Right ventricle myocardium inferior (tissue), 1 donor: ENCODE measurements at places on chromosomes 11 and 22.

DNA sequence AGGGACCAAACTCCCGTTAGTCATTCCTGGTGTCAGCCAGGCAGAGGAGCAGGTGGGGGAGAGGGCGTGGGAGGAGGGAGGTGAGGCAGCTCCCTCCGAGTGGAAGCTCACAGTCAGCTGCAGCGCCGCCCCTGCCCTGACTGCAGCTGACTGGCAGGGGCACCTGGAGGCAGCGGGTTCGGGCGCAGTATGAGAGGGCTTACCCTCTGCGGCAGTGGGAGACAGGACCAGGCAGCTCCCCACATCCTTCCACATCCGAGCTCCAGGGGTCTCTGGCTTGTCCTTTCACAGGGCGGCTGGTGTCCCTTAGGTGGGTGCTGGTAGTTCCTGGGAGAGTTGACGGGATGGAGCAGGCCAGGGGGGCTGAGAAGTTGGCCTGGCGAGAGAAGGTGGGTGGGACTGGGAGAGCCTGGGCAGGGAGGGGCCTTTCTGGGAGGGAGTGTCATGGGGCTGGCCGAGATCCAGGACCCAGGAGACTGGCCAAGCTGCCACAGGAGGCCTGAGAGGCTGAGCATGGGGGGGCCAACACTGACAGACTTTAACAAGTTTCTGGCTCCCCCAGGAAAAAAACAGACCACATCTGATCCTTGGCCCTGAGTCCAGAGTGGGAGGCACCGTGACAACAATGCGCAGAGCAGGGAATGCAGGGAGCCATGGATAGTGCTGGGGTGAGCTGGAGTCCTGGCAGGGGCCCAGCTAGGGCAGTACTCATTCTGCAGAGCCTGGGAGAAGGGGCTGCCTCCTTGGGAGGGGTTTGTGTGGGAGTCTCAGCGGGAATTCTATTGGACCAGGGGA, 4.9 kb downstream of the ADORA2A start:
- DNase-seq: peak; percentile 84

DNA sequence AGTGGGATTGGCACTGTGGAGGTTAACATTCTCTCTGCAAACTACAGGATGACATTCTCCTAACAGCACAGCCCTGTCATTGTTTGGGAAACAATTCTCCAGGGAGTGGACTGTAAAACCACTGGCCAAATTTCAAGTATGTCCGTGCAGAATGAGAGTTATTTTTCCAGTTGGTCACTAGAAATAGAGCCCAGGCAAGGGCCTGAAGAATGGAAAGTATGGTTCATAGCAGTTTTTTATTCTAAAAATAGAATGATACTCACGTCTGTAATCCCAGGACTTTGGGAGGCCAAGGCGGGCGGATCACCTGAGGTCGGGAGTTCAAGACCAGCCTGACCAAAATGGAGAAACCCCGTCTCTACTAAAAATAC, 39.0 kb upstream of the CD44 start:
- no peak for DNase-seq

DNA sequence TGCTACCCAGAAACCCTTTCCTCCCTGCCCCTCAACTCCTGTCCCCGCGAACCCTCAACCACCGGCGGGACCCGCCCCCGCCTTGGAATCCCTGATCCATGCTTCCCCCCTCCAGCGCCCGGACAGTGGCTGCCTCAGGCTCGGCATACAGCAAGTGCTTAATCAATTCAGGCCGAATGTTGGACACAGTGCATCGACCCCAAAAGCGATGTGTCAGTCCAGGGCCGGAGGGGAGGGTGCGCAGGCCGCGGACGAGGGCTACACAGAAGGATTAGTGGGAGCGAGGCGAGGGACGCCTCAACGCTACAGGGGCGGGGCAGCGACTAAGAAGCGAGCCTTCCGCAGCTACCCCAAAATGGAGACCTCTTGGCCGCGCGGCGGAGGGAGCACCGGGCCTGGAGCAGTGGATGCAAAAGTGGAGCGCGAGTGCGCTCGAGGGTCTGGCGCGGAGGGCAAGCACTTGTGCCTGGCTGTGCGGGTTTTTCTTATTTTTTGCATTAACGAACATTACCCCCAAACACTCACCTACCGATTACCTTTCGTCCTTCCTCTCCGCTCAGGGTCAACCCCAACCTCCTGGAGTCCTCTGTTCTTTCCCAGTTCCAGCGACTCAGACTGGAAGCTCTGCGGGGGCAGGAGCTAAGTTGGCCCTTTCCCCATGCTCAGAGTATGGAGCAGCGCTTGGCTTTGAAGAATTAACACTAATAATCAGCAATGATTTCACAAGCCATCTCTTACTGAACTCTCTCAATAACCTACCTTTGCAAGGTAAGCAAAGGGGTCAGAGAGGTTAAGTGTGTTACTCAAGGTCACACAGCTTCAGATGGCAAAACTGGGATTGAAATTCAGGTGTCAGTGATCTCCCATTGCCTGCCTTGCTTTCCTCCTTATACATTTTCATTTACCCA, 30.0 kb upstream of the WNT11 start:
- DNase-seq: peak; percentile 89

GRCh38 chr11:96335388-96335787, 7.6 kb downstream of the MAML2 start:
- DNase-seq: no peak

DNA sequence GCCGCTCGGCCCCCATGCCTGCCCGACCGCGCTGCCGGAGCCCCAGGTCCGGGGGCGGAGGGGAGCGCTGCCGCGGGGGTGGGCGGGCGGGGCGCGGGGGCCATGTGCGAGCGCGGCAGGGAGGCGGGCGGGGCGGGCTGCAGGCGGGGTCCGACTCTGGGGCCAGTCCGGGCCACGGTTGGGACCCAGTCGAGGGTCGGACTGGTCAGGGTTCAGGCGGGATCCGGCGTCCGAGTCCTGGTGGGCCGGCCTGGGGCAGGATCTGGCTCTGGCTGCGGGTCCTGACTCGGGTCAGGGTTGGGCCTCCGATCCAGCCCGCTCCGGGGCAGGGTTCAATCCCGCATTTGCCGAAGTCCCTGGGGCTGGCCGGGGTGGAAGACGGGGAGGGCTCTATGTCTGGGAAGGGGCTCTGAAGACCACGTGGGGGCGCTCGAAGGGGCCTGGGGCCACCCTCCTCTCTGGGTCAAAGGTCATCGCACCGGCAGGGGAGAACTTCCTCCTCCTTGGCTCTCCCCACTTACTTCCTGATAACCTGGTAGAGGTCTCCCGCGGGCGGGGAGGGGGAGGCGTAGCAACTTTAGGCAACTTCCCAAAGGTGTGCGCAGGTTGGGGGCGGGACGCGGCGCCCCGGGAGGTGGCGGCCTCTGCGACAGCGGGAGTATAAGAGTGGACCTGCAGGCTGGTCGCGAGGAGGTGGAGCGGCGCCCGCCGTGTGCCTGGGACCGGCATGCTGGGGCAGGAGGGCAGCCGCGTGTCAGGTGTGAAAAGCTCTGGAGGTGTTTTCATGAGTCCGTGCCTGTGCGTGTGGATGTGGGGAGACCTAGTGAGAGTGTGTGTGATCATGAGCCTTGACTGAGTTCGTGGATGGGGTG, 603 bp downstream of the ESRRA start:
- DNase-seq: peak; percentile 88

DNA sequence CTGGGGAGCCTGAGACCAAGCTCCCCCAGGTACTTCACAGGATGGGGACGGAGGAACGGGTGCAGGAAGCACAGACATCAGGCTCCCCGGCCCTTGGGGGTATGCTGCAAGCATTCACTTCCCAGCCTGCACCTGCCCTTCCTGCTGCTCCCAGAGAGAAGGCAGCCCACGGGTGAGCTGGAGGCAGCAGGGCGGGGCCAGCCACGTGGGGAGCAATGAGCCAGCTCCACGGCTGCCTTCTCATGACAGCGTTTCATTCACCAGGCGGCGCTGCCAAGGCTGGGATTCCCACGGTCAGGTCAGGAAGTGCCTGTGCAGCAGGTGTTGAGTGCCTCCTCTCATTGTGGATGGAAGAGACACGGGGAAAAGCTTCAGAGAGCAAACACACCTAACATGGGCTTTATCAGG, 14.5 kb upstream of the PHLDA2 start:
- DNase-seq: no peak

- DNase-seq: no peak
These were observed 2.5 kb upstream of the SORL1 start for GRCh38 chr11:121449626-121450025.

- DNase-seq: no peak
These were observed 44.6 kb upstream of the SORL1-AS1 start for GRCh38 chr11:121497176-121497998.

DNA sequence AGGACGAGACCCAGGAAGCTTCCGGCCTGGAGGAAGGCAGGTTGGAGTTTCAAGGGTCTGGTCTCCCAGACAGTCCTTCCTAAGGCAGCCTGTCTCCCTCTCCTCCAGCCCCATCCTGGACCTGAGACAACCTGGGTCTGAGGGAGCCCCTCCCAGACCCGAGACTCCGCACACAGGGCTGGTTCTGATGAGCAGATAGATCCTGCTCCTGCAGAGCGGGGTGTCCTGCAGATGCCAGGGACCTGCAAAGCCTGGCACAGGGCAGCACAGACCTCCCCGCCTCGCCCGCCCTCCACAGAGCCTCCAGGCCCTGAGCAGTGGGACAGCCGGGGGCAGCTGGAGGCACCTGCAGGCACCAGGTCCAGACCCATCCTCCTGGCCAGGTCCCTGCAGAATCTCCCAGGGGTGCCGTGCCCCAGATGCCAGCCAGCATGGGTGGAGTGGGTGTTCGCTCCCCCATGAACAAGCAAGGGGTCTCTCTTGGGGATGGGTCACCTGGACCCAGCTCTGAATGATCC, 7.8 kb downstream of the PIM3 start:
- DNase-seq: no peak

GRCh38 chr11:92227959-92228935, 3.6 kb downstream of the FAT3 start:
- no peak for DNase-seq

DNA sequence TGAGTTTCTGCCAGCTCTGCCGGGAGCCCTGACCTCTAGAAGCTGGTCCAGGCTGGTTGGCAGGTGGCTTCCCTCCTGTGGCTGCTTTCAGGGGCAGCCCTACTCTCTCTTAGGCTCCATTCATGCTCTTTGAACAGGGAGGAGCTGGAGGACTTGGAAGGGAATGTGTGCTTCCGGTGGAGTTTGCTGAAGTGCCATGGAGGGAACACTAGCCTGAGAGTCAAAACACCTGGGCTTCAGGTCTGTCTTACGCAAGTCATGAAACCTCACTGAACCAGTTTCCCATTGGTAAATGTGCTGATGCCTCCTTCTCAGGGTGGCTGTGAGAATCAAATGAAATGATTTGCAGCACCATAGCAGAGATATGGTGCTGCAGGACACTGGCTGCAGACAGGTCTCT, 224.5 kb downstream of the KIRREL3 start:
- no peak for DNase-seq

- no peak for DNase-seq
These were observed 258.3 kb downstream of the ETS1 start for GRCh38 chr11:128328955-128329551.

DNA sequence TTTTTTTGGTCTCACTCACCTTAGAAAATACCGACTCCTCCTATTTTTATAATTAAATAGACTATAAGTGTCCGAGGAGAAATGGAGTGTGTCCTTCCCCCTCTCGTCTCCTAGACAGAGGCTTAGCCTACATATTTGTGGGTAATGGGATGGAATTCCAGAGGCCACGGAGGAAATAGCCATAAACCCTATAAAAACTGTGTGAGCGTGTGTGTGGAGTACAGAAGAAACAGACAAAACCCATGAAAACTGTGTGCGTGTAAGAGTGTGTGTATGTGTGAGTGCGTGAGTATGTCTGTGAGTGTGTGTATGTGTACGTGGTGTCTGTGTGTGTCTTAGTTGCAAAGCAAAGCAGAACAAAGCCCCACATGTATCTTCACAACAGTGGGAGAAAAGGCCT, 883.5 kb downstream of the OPCML start:
- DNase-seq: no peak

GRCh38 chr11:85724748-85725465, 38.9 kb upstream of the CCDC89 start:
- DNase-seq: no peak

GRCh38 chr11:76763573-76764346, 19.4 kb upstream of the TSKU start:
- DNase-seq: no peak

DNA sequence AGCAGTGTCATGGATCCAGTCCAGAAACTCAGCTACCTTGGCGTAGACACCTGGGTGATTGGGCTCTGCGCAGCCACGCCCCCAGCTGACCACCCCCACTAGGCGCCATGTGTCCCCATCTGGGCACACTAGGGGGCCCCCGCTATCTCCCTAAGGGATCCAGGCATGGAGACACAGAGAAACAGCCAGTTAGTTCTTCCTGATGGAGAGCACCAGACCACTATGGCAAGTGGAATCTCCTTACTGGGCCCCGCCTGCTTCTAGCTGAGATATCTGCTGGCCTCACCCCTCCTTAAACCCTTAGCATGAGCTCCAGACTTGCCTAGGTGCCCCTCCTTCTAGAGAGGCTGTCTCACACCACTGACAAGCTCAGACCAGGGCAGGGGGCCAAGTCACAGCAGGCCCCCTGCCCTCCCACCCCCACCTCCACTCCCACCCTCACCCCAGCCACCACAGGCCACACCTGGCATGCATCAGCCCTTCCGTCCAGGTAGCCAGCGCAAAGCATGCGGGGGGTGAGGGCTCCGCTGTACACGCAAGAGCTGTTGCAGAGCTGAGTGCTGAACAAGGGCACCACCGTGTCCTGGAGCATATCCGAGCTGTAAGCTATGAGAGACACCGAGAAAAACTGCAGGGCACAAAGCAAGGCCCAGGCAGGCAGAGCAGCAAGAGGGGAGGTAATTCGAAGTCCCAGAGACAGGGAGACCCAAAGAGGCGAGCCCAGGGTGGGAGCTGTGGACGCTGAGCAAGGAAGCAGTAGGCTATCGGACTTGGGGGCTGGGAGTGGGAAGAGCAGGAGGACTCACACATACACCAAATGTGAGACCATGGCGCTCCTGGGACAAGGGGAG, 16.1 kb downstream of the TMPRSS5 start:
- no peak for DNase-seq

DNA sequence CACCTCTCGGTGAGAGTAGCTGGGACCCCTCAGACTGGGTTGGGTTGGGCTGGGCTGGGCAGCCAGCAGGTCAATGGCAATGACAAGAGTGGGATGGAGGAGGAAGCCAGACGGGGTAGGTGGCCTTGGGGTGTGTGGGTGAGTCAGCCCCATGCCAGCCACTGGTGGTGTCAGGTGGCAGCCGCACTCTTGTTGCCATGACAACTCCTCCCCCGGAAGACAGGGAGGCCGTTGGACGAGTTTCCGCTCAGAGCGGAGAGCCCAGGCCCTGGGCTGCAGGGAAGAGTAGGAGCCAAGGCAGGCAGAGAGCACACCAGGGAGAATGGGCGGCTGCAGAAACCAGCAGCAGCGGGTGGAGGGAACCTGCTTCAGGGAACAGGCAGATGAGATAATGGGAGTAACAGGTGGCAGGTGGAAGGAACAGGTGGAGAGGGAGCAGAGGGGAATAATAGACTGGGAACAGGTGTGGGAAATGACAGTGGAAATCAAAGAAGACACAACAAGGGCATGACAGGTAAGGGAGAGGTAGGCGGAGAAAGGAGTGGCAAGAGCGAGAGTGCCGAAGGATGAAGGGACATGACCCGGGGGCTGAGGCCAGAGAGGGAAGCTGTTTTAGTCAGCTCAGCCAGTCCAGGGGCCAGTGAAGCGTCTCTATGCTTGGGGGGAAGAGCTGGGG, 8.7 kb downstream of the SPTBN2 start:
- DNase-seq: no peak

GRCh38 chr11:112632866-112633505, 328.2 kb upstream of the NCAM1 start:
- no peak for DNase-seq
